GM18507 (cell line): ENCODE measurements at places on chromosomes 7 and 10.
A peak's percentile ranks its signal among the peaks of the same experiment; 100 is the strongest.

GRCh38 chr7:37281368-37282092 is 167.1 kb downstream of the ELMO1 start:
- no peak for DNase-seq

DNA sequence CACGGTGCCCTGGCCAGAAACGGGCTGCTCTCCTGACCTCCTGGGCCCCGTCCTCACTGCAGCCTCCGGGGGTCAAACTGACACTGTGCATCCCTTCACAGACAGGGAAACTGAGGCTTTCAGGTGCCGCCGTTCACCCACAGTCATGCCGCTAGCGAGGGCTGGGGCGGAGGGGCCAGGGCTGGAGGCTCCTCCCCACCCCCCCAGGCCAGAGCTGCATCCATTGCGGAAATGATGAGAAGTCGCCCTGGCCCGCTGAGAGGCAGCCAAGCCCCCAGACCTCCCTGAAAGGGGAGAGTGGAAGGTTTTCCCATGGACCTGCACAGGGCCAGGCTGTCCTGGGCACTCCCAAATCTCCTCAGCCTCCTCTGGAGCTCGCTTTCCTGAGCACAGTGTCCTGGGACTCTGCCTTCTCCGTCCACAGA is 16.5 kb upstream of the INPP5A start:
- DNase-seq, result no peak

GRCh38 chr7:1800902-1801301 is 130.8 kb downstream of the ELFN1 start:
- no peak for DNase-seq

- no peak for DNase-seq
Observed at GRCh38 chr10:114576716-114577115, 81.4 kb downstream of the ABLIM1 start.

- DNase-seq, result no peak
Observed at GRCh38 chr7:7989133-7989532, 20.5 kb downstream of the GLCCI1 start.

DNA sequence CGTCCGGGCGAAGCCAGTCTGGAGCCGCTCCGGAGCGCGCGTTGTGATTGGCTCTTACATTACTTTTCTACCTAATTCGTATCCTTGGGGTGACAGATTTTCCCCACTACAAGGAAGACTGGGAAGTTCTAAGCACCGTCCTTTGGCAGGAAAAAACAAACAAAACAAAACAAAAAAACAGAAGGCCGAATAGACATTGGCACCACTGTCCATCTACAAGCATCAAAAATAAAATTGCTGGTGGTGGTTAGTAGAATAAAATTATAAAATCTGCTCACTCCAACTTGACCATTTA is 651 bp upstream of the SKAP2 start:
- DNase-seq, result no peak

DNA sequence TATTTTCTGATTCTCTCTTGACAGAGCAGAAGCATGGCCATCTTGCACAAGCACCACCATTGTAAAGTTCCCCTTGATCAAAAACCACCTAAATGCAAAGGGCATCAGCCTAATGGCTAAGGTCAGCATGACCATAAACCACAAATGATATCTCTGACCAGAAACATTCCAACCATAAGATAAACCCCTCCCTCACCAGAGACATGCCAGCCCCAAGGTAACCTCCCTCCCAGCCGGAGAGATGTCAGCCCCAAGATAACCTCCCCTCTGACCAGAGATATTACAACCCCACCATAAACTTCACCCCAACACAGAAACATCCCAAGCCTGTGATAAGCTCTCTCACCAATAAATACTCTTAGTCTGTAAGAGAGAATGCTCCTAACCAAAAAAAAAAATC is 72.1 kb upstream of the CDK1 start:
- DNase-seq, result no peak

DNA sequence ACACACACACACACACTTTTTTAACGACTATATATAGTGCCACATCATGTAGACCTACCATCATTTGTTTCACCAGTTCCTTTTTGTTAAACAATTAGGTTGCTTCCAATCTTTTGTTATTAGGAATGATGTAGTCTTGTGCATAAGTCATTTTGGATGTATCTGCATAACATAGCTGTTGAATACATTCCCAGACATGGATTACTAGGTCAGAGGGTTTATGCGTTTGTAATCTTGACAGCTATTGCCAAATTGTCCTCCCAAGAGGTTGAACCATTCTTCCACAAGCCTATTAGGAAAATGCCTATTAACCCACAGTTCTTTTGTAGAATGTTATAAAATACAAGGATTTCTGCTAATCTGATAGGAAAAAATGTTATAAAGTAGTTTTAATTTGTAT is 87.3 kb downstream of the PALS2 start:
- no peak for DNase-seq

DNA sequence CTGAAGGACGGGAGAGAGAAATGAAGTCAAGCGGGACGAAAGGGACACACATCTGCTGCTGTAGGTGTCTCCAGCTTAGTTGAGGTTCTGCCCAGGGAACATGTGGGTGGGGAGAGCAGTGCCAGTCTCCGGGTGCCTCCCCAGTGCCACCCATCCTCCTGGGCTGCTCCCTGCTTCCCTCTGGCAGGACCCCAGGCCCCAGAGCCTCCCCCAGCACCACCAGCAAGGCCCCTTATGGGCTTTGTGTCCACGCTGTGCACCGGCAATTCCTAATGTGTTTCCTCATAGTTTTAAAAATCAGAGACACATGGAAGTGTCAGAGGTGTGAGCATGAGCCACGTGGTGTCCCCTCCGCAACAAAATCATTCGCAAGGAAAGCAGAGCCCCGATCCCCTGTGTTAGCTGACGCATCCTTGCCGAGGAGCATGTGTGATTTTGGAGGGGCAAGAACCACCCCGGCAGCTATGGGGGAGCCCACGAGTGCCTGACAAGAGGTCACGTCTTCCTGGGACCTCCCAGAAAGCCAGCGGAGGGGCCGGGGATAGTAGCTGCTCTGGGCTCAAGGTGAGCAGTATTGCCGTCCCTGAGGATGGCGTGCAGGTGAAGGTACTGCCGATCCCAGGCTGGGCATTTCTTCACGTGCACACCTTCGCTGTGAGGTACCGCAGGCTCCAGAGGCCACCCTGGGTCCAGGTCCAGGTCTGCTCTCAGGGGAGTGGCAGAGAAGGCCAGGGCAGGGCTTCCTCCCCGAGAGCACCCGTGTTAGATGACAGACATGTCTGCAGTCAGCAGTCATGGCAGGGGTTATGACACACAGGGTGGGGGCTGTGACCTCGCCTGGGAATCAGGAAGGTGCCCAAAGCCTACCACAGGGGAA is 448.2 kb upstream of the FOXK1 start:
- DNase-seq, result no peak

DNA sequence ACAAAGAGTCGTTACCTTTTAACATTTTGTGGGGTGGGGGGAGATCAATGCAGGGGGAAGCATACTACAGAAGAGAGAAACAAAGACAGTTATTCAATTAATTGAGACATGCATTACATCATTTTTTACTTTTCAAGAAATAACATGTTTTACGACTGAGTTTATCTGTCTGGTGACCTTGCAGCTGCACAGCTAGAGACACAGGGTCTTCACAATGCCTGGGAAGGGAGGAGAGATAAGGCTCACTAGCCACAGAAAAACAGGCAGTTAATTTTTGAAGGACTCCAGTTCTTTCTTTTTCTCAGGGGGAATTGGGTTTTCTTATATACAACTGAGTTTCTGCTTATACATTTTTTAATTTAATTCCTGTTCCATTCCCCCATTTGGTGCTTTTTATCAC is 30.1 kb downstream of the ZPBP start:
- no peak for DNase-seq

GRCh38 chr10:5317547-5318107 is 47.1 kb upstream of the UCN3 start:
- no peak for DNase-seq

DNA sequence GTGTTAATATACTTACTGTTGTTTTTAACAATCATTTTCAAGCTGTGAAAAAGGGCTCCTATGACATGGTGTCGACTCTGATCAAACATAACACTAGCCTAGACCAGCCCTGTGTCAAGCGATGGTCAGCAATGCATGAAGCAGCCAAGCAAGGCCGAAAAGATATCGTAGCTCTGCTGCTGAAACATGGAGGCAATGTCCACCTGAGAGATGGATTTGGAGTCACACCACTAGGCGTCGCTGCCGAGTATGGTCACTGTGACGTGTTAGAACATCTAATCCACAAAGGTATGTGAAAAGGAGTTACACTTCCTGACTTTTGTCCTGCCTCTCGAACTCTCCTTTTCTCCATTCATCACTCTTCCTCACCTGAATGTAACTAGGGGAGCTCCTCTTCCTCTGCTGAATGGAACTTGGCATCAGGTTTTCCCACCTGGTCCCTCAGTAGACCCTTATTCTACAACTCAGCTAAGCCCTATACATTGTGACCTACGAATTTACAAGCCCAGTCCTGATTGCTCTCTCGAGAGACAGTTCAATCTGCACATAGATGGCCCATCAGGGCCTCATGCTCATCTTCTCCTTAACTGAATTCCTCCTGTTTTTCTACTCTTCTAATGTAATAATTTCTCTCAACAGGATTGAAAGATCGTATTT is 23.0 kb downstream of the ASB15 start:
- DNase-seq, result peak; percentile 32

DNA sequence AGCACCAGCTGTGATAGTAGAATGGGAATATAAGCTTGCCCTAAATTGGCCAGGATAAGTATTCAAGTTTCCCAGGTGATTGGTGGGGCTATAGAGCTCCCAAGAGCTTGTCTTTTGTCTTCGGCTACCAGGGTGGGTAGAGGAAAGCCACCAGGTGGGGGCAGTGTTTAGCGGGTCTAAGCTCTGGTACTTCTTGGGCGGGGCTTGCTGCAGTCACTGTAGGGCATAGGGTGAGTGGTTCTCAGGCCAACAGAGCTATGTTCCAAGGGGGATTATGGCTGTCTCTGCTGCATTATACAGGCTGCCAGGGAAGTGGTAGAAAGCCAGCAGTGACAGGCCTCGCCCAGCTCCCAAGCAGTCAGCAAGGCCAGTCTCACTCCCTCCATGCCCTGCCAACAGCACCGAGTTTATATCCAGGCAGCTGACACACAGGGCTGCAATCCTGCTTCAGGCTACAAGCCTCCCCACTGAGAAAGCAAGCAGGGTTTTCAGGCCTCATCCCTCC is 110.7 kb downstream of the ZNF467 start:
- peak; percentile 20 for DNase-seq

DNA sequence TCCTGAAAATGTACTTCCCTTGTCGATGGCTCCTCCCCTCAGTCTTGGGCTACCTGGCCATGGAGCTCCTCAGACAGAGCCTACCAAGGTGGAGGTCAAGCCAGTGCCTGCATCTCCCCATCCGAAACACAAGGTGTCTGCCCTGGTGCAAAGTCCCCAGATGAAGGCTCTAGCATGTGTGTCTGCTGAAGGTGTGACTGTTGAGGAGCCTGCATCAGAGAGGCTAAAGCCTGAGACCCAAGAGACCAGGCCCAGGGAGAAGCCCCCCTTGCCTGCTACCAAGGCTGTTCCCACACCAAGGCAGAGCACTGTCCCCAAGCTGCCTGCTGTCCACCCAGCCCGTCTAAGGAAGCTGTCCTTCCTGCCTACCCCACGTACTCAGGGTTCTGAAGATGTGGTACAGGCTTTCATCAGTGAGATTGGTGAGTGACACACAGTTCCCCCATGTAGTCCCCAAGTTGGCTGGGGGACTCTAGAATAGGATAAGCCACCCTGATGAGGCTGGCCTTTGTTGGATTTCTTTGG is 8.8 kb downstream of the PPRC1 start:
- no peak for DNase-seq

GRCh38 chr7:134866617-134867016 is 87.2 kb downstream of the CALD1 start:
- DNase-seq, result no peak

DNA sequence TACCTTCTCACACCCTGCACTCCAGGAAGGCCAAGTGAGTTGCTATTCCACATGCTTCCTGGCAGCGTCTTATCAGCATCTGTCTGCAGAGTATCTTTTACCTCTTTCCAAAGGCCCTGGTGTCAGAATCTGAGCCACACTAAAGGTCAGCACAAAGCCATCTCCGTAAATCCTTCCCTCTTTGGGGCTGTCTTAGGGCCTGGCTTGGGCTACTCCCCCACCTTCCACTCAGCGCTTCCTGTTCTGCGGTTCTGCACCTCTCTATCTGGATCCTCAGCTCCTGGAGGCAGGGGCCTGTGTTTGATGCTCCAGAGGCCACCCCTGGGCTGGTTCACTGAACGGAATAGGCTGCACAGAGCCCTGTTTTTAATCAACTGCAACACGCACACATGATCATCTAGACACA is 334.8 kb upstream of the GALNT17 start:
- no peak for DNase-seq

- no peak for DNase-seq
Observed at GRCh38 chr10:61793760-61794703, 107.5 kb upstream of the ARID5B start.

DNA sequence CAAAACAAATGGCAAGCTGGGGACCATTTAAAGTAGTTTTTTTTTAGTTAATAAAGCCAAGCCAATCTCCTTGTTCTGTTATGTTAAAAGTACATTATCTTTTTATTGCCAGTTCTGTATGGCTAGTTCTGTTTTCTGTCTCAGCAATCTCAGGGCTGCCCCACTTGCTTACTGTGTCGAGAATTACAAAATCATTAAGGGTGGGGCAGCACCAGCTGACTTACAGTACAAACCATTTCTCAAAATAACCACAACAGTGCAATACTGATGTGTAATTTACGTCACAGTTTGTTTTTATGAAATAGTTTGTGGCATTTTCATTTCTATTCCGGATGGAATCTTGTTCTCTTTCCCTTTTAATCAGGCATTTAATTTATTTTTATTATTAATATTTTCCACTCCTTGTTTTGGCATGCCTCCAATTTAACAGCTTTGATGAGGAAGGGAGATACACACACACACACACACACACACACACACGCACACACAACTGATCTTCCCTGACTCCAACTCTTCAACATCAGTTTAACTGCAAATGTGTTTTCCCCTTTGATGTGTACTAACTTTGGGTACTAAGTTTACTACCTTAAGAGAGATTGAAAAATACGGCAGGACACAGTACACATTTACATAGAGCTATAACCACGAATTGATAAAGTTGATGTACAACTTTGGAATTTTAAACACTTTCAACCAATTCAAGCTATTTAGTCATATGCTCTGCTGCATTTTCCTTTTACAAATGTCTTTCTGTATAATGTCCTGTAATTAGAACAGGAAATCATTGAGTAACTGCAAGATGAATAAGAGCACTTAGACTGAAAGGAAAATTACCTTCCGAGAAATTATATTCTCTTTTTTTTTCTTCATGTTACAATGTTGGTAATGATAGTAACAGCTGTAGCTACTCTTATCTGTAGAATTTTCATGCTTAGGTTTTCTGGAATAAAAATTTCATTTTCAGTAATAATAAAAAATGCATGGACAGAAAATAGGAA is 91.5 kb downstream of the ARID5B start:
- DNase-seq, result no peak

DNA sequence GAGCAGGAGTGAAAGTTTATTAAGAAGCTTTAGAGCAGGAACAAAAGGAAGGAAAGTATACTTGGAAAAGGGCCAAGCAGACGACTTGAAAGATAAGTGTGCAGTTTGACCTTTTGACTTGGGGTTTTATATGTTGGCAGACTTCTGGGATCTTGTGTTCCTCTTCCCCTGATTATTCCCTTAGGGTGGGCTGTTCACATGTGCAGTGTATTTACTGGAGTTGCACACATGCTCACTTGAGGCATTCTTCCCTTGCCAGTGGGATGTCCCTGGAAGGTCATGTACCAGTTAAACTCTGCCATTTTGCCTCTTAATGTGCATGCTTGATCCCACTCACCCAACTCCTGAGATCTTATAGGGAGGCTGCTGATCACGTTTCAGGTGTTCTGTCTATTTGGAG is 23.4 kb upstream of the ARHGAP12 start:
- DNase-seq, result no peak
